NCI-H1048 (cell line): ENCODE measurements at places on chromosomes 16 and 17.

- DNase-seq: no peak
Measured at GRCh38 chr17:53336281-53336680, 486.4 kb upstream of the KIF2B start.

- DNase-seq: no peak
Measured at GRCh38 chr17:17871913-17872312, 35.1 kb upstream of the SREBF1 start.

- DNase-seq: no peak
Measured at GRCh38 chr16:27195076-27195741, 8.1 kb upstream of the KDM8 start.

- DNase-seq: no peak
Measured at GRCh38 chr17:66782851-66783250, 52.1 kb upstream of the CACNG5 start.

GRCh38 chr17:72030067-72030899, 90.5 kb upstream of the SOX9 start:
- DNase-seq: no peak

DNA sequence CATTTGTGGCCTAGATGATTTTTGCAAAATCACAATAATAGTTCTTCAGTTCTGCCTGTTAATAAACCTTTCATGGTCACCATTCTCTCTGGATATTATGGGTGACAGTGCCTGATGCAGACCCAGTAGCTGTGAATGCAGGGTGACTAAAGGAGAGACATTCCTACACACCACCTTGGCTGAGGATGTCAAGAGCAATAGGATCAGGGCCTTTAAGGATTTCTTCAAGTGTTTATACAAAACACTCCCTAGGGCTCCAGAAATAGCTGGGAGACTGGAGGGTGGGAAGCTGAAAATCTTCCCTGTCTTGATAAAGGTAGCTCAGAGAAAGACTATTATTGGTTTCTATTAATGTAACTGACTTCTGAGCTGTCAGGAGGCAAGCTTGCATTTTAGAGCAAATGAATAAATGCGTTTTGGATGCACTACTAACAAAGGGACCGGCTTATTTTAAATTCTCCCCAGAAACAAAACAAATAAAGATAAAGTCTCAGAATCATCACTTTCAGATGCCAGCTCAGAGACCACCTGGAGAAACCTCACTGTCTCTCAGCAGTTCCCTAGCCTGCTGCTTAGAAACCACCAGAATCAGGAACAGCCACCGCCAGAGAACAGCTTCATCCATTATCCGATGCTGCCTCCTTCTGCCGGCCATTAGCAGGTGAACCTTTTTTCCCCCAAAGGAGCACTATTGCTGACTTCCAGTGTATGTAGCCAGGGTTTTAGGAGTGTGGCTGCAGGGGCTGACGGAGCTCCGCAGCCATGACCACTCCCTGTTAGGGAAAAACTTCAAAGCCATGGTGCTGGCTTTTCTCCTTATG, 171.4 kb upstream of the DYNLRB2 start:
- no peak for DNase-seq

- no peak for DNase-seq
Measured at GRCh38 chr17:27466743-27467375, 10.6 kb downstream of the KSR1 start.

- DNase-seq: no peak
Measured at GRCh38 chr16:69217433-69217832, 30.5 kb downstream of the SNTB2 start.

GRCh38 chr16:47728205-47728604, 267.1 kb downstream of the PHKB start:
- no peak for DNase-seq

DNA sequence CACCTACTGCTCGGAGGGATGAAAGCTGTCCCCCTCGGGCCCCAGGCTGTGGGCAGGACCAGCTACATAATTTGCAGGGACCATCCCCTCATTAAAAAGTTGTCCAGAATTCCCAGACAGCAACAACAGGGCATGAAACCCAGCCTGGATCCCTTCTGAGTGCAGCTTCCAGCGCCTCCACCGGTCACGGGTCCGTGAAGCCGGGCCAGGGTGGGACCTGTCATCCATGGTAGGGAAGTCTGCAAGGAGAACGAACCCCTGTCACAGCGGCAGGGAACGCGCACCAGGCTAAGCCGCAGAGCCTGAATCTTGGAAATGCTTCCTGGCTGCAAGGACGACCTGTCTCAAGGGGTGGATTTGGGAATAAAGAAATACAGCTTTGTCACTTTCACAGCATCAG, 214.2 kb downstream of the RBFOX3 start:
- DNase-seq: no peak

- DNase-seq: no peak
Measured at GRCh38 chr16:11129378-11129781, 126.6 kb downstream of the SOCS1 start.

- DNase-seq: no peak
Measured at GRCh38 chr16:15611610-15612009, 31.3 kb downstream of the MARF1 start.

DNA sequence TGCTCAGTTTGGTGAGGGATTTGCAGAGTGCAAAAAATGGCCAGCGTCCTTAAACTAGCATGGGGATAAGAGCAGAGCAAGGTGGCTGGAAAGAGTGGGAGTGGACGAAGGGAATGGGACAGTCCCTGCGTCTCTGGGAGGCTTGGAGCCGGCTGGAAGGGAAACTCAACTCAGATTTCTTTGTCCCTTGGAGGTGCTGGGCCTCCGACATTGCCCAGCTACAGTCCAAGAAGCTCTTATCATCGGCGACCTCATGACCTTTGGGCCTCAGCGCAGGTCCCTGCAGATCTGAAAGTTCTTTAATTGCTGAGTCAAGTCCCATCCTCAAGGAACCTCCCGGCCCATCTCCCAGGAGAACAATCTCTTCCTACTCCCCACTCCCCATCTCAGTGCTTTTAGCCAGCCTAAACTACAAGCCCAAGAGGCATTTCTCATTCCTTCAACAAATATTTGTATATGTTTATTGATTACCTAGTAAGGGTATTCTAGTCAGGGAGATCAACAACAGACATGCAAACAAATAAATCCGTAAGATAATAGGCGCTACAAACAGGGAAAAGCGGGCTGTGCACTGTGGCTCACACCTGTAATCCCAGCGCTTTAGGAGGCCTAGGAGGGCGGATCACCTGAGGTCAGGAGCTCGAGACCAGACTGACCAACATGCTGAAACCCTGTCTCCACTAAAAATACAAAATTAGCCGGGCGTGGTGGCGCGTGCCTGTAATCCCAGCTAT, 985 bp upstream of the TMEM107 start:
- DNase-seq: no peak

DNA sequence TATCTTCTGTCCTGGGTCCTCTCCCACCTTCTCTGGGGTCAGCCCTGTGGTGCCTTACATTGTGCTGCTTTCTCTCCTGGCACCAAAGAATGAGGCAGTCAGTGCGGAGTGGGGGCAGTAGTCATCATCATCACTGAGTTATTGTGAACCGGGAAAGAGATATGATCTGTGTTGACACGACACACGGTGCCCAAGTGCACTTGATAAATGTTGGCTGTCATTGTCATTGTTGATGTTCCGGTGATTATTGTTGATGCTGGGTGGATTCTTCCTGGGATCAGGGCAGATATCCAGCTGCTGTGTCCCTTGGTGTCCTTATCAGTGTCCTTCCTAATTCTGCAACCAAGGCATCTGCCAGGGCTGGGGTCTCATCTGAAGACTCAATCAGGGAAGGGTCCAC, 121.7 kb downstream of the ABCC6 start:
- DNase-seq: no peak

- no peak for DNase-seq
Measured at GRCh38 chr17:7739746-7740145, 22.2 kb downstream of the DNAH2 start.

DNA sequence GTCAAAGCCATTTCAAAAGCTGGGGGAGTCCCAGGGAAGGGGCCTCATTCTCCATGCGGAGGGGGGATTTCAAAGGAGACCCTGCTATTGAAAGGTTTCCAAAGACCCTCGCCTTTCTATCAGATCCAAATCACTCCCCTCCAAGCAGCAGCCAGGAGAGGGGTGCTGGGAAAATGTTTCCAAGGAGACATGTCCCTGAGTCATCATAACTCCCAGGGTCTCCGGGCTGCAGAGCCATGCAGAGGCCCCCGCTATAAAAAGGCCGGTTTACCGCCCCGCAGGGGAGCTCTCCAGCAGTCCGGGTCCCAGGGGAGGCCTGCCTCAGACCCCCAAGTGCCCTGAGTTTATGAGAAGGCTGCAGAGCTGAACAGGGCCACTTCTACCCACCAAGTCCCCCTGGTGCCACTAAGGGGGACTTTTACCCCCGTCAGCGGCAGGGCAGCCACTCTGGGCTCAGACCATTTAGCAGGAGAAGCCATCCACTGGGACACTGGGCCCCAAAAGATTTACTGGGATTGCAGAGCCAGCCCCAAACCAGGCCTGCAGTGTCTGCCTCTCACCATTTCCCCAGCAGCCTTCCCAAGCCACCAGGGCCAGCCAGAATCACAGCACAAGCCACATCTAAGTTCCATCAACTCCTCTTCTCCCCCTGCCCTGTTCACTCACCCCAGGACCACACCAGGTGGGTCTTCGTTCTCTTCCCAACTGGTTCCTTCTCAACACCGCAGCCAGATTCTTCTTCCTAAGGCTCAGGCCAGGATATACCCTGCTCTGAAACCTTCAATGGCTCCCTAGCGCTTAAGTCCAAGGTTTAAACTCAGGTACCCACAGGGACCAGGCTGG, 234.4 kb downstream of the ZNF423 start:
- no peak for DNase-seq

- DNase-seq: no peak
Measured at GRCh38 chr16:82882982-82883835, 256.4 kb downstream of the CDH13 start.

DNA sequence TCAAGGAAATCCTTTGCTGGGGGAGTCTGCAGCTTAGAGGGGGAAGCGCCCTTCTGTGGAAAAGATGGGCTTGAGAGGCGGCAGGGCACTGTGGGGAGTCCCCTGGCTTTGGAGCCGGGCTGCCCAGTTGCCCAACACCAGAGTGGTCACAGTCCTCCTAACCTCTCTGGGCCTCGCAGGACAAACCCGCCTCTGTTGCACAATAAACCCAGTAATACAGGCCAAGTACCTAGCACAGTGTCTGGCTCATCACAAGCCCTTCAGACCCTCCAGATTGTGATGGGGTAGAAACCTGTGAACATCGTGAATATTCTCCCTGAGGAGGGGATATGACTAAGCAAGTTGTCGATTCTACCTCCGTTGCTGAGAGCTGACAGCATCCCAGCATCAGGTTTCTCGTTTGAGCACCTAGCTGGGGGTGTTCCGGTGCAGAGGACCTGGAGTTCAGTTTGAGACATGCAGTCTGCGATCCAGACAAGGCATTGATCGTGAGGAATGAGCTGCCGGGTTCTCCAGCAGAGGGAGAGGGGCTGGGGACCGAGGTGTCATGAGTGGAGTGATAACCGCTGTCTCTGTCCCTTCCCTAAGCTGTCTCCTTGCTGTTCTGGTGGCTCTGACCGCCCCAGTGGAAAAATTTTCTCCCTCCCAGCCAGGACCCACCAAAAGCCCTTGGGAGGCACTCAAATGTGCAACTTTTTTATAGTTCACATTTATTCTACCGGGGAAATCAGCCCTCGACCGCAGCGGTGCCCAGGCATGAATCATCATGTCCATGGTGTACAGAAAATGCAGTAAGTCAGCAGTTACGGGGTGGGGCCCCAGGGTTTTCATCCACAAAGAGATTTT, 161.9 kb downstream of the WSCD1 start:
- DNase-seq: no peak

DNA sequence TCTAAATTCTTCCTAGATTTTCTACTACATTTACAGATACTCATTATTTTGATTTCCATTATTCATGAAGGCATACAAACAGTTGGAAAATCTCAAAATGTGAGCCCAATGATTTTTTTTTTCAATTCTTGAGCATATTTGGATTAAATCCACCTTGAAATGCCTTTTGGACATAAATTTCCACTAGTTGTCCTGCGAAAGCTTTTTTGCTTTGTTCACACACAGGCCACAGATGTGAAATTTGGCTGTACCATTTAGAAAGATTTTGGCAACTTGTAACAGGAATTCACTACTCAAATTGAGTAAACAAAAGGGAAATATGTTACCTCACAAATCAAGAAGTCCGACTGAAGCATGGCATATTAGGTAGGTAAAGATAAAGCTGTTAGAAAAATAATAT, 1631.0 kb downstream of the CDH8 start:
- DNase-seq: no peak

DNA sequence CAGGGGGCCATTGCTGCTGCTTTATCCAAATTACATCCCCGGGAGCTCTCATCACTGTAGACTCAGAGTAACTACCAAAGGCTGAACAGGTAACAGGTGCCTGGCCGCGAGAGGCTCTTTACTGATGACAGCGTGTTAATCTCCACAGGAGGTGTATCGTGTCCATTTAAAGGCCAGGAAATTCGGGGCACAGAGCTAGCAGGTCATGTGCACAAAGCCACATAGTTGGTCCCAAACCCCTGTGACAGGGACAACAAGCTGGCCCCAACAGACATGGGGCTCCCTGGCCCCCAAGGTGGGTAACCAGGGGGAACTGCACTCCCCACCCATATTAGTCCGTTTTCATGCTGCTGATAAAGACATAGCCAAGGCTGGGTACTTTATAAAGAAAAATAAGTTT, 55.3 kb upstream of the RBFOX3 start:
- no peak for DNase-seq

GRCh38 chr16:70804153-70804733, 3.3 kb upstream of the VAC14 start:
- no peak for DNase-seq

GRCh38 chr16:9852003-9852402, 330.2 kb downstream of the GRIN2A start:
- DNase-seq: no peak

GRCh38 chr17:49848739-49849138, 870 bp upstream of the TAC4 start:
- DNase-seq: no peak

DNA sequence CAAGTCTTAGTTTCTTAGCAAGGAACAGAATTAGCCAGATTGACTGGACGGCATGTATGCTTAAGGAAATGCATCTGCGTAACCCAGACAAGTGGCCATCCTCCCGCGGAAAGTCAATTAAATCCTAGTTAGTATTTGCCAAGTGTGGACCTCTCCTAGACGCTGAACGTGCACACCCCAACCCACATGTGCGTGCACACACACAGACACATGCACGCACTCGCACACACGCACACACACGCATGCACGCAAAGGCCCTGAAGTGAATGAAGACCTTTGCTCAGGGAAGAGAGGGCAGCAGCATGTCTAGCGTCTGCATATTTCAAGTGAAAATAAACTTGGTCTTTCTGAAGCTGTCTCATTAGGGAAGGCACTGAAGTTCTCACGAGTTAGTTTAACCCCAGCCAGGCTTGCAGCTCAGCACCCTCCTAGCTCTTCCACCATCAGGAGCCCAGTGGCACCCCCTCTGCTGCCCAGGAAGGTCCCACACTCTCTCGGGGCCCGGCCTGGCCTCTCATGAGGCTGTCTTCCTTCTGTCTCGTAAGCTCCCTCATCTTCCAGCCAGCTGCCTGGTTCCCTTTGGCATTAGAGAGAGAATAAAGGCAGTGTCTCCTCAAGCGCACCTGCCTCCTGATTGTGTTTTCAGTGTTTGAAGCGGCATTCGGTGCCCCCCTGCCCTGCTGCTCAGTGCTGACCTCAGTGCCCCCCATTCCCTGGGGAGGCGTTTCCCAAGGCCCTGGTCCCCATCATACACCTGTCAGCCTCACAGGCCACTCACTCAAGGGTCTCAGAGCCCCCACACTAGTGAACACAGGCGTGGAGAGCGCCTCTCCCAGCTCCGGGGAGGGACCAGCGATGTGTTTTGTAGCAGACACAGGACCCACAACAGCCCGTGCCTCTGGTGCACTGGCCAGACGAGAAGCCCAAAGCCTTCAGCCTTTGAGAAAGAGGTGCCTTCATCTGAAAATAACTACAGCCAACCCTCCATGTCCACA, 52.2 kb upstream of the CHMP6 start:
- DNase-seq: no peak

GRCh38 chr16:7057458-7057857, 275.2 kb upstream of the RBFOX1 start:
- no peak for DNase-seq
